ENCODE measurements at places on chromosomes 16 and 17.

GRCh38 chr17:31085563-31085962 lies 9.2 kb upstream of the NF1 start:
- no peak for DNase-seq

- no peak for DNase-seq
These were observed 18.8 kb downstream of the HSD11B2 start for GRCh38 chr16:67449739-67450138.

DNA sequence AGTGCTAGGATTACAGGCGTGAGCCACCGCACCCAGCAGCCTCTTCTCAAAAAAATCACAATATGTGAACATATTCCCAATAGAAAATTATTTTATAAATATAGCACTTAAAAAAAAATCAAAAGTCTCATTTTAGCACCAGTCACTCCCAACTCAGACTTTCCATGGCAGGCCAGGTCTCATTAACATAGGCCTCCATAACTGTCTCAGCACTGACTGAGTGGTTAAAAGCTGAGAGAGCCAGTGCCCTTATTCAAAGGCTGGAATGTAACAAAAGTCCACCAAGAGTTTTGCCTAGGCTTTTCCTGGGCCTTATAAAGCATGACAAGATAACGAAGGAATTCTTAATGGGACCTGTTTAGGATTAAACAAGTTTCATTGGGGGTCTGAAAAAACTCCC lies 79.8 kb downstream of the EMP2 start:
- no peak for DNase-seq

- no peak for DNase-seq
These were observed 4.9 kb downstream of the SLFN14 start for GRCh38 chr17:35555691-35556090.

DNA sequence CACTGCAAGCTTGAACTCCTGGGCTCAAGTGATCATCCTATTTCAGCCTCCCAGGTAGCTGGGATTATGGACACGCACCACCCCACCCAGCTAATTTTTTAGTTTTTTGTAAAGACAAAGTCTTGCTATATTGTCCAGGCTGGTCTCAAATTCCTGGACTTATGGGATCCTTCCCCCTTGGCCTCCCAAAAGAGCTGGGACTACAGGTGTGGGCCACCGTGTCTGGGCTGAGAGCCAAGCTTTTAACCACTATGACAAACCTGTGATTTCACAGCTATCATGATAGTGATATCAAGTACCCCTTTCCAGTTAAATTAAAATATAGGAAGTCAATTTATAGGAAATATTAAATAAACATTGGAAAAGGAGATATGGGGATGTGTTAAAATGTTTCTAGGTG lies 74.6 kb upstream of the IRX6 start:
- no peak for DNase-seq

- no peak for DNase-seq
These were observed 123.1 kb downstream of the NPIPB5 start for GRCh38 chr16:22633799-22634198.

DNA sequence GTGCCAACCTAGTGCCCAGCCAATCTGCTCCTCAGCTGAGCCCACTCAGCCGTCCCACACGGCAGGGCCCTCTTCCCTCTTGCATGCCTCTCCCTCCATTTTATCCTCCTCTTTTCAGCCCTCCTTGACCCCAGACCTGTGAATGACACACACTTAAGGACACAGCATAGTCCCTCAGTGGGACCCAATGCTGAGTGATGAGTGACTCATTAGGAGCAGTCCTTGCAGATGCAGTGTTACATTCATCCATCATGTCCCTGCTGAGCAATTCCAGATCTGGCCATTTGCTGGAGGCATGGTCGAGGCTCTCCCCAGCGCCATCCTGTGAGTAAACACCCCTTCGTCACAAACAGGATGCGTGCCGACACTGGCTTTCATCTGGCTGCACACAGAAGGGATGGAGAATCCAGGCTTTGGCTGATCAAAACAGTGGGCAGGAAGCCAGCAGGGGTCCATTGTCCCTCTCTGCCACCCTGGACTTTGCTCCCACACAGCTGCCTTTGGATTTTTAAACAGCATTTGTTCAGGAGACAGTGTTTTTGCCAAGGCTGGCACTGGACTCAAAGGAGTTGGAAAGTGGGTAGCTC lies 122.6 kb downstream of the AXIN2 start:
- no peak for DNase-seq

GRCh38 chr17:32763855-32764439 lies 113.0 kb downstream of the MYO1D start:
- no peak for DNase-seq
